ENCODE measurements at places on chromosomes 3 and 15.

DNA sequence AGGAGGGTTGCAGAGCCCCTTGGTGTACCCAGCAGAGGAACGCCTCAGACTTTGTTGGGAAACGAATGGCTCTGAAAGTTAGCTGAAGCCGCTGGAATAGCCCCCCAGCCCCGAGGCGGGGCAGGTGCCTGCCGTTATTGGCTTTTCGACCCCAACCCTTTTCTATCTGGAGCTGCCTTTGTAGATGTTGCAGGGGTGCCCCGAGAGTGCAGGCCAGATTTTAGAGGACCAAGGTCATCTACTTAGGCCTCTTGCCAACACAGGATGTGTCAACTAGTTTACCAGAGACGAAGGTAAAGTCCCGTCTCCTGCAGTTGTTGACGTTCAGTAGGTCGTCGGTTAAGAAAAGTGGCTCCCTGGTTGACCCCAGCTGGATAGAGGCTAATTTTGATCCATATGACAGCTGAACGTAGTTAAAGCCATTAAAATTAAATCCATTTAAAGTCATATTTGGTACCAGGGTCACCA is 579 bp upstream of the UBE3A start:
- no peak for DNase-seq

- no peak for DNase-seq
These were observed 91.4 kb downstream of the NFKBIZ start for GRCh38 chr3:101940521-101941317.

GRCh38 chr3:48532271-48532976 is 24.2 kb downstream of the PFKFB4 start:
- DNase-seq: no peak

GRCh38 chr15:24678485-24678884 is 2.9 kb downstream of the NPAP1 start:
- no peak for DNase-seq

DNA sequence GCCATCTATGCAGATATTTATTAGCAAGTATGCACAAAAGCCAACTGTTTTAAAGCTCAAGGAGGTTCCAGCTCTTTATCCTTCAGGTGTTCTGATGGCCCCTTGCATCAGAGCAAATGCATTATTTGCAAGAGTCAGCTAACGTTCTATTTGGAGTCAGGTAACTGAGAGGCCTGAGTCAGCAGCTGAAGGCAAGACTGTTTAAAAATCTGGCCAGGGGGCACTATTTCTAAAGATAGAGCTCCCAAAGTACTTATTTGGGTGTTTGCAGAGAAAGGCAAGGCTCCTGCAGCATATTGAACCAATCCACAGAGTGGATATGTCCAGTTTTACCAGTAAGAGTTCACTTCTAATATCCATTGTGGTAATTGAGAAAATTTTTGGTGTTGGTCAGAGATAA is 146.1 kb downstream of the LRTM1 start:
- DNase-seq: no peak

- DNase-seq: no peak
These were observed 14.4 kb upstream of the FAM3D start for GRCh38 chr3:58680879-58681525.

DNA sequence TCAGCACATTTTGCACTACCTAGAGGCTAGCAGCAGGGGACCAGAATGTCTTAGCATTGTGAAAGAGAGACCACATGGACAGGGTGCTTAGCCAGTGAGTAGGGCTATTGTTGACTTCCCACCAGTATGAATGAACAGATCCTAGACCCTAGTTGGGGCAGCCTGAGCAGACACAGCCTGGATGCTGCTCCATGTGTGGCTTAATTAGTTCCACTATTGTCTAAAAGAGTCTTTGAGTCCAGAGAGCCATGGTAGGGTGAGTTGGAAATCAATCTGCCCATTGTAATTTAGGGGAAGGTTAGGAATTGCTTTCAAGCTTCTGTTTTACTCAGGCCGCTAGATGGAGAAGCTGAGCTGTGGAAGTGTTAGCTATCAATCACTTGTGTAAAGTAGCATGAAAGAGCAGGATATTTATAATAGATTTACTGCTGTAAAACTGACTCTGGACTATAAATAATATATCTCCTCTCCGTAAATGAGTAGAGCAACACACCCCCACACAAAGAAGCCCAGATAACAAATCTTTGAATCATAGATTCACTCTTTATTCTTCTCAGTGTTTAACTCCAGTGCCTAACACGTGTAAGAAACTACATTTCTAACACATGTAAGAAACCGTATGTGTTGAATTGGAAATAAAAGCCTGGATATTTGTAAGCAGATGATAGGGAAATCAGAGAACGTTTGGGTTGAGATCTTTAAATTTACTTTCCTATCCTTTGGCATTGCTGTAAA is 4.1 kb upstream of the GCSAM start:
- DNase-seq: no peak

DNA sequence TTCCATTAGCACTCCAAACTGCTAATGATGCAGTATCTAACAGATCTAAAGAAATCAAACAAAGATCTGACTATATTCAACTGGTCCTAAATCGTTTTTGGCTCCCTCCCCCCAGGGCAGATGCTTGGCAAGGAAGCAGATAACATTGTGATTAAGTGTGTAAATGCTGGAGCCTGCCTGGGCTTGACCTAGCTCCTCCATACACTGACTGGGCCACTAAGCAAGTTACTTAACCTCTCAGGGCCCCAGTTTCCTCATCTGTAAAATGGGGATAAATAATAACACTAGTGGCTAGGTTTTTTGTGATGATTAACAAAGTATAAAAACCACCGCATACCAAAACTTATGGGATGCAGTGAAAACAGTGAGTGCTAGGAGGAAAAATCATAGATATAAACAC is 9.2 kb downstream of the EID1 start:
- DNase-seq: no peak

DNA sequence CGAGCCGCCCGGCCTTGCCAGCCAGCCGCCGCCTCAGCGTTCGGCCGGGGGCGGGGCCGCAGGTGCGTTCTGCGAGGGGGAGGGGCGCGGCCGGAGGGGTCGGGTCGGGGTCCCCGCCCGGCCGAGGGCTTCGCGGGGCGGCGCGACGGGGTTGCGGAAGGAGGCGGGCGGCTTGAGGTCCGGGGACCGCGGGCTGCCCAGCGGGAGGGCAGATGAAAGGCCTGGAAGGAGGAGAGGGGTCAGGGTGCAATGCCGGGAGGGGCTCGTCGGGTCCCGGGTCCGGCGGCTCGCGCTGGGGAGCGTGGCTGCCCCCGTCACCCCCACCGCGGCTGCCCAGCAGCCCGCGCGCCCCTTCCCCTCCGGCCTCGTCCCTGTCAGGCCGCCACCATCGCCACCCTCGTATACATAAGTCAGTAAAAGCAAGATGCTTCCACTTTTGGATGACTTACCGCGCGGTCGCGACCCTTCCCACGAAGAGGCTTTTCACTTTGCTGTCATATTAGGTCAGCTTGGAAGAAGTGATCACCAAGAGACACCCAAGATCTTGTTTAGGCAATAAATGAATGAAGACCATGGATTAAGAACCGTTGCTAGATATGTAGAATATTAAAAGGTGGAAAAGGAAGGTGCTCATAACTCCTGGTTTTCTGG is 620 bp upstream of the ANP32A start:
- peak; percentile 11 for DNase-seq

GRCh38 chr3:23549148-23549910 is 256.4 kb upstream of the UBE2E1 start:
- no peak for DNase-seq

DNA sequence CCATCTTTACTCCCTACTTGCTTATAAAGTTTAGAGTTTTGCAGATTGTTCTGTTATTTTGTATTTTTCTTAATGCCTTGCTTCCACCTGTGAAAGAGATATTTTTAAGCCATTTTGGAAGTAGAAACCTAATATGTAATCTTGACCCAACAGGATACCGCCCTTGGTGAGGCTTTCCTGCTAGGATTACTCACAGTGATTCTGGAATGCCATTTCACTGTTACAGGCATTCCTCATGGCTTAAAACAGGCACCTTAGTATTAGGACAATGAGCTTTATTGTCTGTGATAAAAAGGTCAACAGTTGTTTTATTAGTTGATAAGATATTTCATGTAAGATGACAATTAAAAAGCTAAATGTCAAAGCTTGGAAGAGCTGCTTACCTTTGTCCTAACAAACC is 58.2 kb downstream of the PHLDB2 start:
- DNase-seq: no peak

DNA sequence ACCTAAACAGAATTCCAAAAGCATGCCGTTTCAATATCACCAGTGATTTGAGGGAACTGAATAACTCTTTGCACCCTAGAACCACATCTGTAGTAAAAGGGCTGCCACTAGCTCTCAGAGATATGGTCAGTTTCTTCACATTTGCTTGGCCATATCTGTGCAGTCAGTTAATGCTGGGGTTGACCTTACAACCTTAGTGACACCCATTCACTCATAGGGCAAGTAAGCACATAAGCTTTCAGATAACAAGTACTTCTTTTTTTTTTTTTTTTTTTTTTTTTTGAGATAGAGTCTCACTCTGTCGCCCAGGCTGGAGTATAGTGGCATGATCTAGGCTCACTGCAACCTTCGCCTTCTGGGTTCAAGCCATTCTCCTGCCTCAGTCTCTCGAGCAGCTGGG is 20.4 kb upstream of the FSIP1 start:
- no peak for DNase-seq

DNA sequence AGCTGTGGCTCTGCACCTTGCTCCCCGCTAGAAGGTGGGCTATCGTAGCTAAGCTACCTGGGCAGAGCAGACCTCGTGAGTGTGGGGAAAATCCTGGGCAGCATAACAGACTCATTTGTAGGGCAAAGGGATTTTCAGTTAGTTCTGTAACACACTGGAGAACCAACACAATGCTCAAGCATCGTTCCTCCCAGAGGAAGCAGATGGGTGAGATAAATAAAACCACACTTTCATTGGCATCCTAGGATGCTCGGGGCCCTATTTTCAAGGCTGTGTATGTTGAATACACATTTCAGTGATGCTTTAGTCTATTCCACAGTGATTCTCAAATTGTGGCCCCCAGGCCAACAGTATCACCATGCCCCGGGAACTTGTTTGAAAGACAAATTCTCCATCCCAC is 20.0 kb downstream of the LIPC start:
- no peak for DNase-seq
